Left ventricle myocardium inferior (tissue), 1 donor: ENCODE measurements at places on chromosomes 5 and 9. TPM values are rescaled to one million over a fixed set of nuclear protein-coding genes. Genes with fewer than 3 reads are reported as not detected.

DNA sequence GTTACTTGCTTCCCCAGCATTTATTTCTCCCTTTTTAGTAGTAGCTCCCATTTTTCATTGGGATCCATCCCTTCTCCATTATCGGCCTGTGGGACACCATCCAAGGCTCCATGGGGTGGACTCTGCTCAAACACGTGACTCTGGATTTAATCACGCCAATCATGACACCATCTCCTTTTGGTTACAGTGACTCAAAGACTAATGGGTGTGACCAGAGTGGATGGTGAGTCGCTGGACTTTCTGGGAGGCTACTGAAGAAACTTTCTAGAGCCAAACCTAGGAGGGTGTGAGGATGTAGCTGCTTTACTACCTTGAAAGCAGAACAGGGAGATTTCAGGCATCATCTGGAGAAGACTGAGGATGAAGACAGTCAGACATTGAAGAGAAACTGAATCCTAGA lies 93.1 kb downstream of the PJA2 start:
- no peaks in the 10 kb centered on the region for H3K36me3 ChIP-seq
- no peaks in the 10 kb centered on the region for H3K27me3 ChIP-seq
- no peak for DNase-seq
- no peak overlapping the region for H3K4me3 ChIP-seq

GRCh38 chr5:89303033-89303480 lies 420.1 kb upstream of the MEF2C start:
- no peak overlapping the region for H3K27ac ChIP-seq
- no peaks in the 10 kb centered on the region for H3K36me3 ChIP-seq
- no peaks in the 10 kb centered on the region for H3K4me1 ChIP-seq

DNA sequence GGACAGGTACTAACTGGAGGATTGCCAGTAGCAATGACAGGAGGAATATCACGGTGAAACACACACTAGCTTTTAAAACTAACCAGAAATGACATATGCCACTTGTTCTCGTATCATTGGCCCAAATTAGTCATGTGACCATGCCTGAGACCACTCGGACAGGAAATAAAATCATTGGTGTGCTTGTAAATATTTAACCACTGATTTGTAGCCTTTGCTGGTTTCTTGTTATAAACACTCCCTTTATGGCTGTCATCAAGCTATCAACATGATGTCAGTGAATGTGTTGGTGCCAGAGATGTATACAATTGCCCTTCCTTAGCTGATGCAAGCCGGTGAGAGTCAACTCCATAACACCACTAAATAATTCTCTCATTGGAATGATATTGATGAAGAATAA lies 123.7 kb upstream of the ANKH start:
- no peak for DNase-seq
- H3K4me3 ChIP-seq: no peak overlapping the region
- H3K27ac ChIP-seq: no peak overlapping the region

DNA sequence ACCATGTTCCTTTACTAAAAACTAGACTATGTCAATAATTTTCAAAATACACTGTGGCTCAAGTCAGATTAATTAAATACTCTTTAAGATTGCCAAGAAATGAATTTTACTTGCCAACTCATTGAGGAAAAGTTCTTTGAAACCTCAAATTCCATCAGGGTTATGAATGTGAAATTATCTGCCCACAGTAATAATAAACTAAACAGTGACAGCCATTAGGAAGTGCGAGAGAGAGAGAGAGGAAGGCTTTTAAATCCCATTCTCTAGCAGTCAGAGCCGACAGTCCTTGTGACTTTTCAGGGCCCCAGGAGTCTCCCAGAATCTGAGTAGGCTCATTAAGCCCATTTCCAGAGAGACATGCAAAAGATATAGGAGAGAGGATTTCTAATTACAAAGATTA lies 236.1 kb downstream of the MARCHF11 start:
- no peak overlapping the region for H3K27ac ChIP-seq
- H3K4me1 ChIP-seq: peaks cover 9% of the 10 kb centered on the region
- H3K36me3 ChIP-seq: peaks cover 35% of the 10 kb centered on the region

Gene REXO4
- total RNA-seq: 16.5 TPM

Gene ADRA1B
- 2.5 TPM for total RNA-seq
